ENCODE measurements at places on chromosomes 2 and 18.

- DNase-seq: no peak
These were observed 19.5 kb downstream of the NXPH2 start for GRCh38 chr2:138760676-138761075.

DNA sequence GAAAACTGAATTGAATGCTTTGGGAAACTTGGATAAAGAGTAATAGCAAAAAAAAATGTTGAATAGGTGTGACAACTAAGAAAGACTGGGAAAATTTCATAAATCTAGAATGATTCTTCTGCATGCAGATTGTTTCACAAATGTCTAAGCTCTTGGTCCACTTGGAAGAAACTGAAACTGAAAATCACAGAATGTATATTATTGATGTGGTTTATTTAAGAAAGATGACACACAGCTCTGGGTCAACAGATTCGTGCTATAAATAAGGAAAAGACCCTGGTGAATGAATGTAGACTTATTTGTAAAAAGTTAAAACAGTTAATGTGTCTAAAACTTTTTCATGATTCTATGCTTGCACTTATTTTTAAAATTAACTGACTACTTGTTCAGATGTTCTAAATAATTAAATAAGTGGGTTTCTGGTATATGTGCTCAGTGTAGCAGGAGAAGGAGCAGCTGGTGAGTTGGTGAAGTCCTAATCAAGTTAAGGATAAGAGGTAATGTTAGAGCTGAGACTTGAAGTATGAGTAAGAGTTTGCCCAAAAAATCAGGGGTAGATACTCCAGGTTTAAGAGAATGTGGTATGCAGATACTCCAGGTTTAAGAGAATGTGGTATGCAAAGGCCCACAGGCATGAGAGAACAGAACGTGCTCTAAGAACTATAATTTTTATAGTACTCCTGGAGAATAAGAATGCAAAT is 24.5 kb downstream of the UGP2 start:
- DNase-seq: no peak

GRCh38 chr18:58438161-58438957 is 190.5 kb downstream of the ALPK2 start:
- DNase-seq: no peak

DNA sequence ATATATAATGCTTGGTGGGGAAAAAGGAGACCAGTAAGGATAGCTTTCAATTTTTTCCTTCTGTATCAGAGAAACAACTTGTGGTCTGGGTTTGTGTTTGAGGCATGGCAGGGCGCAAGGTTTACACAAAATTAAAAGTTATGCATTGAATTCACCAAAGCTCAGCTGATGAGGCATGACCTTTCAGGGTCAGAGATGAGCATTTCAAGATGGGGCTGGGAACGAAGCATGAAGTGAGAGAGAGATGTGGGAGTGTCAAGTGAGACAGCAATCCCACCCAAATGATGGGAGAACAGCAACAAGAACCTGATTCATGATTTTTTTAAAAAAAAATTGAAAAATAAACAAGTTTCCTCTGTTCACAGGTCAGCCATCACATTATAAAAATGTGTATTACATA is 4.9 kb downstream of the GPR55 start:
- no peak for DNase-seq

All from non-pigmented ciliary epithelial cell (primary cell).